T-helper 2 cell treated with Interferon-gamma antibody and Interleukin-4, amounts not matched to agents 5 μg/mL and 100 μg/mL, for 36 hours (primary cell): ENCODE measurements at places on chromosomes 1 and 21.

- H3K27ac ChIP-seq: no peak overlapping the region
- DNase-seq: no peak
- peaks cover 56% of the 10 kb centered on the region for H3K36me3 ChIP-seq
- no peak overlapping the region for H3K4me3 ChIP-seq
Measured at GRCh38 chr1:31266547-31266946, 26.9 kb upstream of the NKAIN1 start.

GRCh38 chr1:10943991-10944730 lies 68.3 kb upstream of the TARDBP start:
- H3K27me3 ChIP-seq: peaks cover 47% of the 10 kb centered on the region
- no peak for DNase-seq

DNA sequence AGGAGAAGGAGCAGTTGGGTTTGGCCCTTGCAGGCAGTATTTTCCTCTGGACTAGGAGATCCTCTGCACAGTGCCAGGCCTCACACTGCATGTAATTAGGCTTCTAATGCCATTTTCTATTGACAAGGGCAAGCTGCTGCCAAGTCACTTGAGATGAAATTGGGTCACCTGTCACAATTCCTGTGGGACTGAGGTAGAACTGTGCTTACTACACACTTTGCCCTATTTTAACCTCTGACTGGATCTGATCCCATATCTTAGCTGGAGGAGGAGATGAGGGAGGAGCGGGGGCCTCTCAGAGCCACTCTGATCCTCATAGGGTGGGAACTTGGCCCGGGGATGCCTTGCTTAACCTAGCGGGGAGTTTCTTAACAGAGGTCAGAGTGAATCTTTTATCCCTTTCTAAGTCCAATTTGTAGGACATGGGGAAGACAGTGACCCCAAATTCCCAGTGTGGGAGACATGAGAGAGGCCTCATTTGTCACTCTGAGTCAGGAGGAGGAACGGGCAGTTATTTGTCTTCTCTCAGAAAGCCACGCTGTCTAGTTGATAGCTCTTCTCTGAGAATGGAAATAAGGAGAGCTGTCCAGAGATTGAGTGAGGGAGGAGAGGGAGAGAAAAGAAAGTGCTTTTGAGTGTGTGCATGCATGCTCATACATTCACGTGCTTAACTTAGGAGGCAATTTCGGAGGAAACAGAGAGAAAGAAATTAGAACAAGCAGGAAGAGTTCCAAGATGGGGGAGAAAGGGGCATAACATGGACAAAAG lies 121.3 kb downstream of the CACNA1E start:
- peaks cover 3% of the 10 kb centered on the region for H3K27me3 ChIP-seq
- H3K27ac ChIP-seq: no peak overlapping the region
- no peaks in the 10 kb centered on the region for H3K36me3 ChIP-seq

DNA sequence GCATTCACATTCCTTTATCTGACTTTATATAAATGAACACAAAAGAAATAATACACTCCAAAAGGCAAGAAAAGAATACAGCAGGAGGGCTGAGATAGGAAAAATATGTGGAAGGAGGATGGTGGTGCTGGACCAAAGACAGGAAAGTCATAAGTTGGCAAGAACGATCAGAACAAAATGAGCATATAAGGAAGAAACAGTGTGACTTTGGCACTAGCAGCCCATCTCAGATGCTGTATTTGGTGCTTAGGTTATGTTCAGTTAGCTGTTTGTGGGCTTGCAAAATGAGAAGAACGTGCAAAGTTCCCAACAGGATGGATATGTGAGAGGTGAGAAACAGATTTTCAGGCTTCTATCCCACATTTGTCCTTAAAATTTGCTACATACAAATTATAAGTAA lies 719.8 kb upstream of the ADGRL4 start:
- H3K27ac ChIP-seq: no peak overlapping the region
- H3K4me3 ChIP-seq: no peak overlapping the region
- DNase-seq: no peak
- H3K36me3 ChIP-seq: no peaks in the 10 kb centered on the region

GRCh38 chr21:45264912-45265515 lies 22.7 kb downstream of the POFUT2 start:
- DNase-seq: no peak
- H3K36me3 ChIP-seq: peaks cover 28% of the 10 kb centered on the region
- H3K27ac ChIP-seq: no peak overlapping the region
- peaks cover 14% of the 10 kb centered on the region for H3K4me1 ChIP-seq

- H3K27me3 ChIP-seq: no peaks in the 10 kb centered on the region
- no peak overlapping the region for H3K27ac ChIP-seq
- no peaks in the 10 kb centered on the region for H3K36me3 ChIP-seq
Measured at GRCh38 chr1:228349701-228350171, 56.9 kb downstream of the TRIM11 start.

GRCh38 chr1:46001081-46001785 lies 131.2 kb downstream of the PIK3R3 start:
- H3K36me3 ChIP-seq: peaks cover 8% of the 10 kb centered on the region
- no peaks in the 10 kb centered on the region for H3K4me1 ChIP-seq
- H3K27me3 ChIP-seq: no peaks in the 10 kb centered on the region
- no peak for DNase-seq

- peaks cover 5% of the 10 kb centered on the region for H3K4me1 ChIP-seq
- no peaks in the 10 kb centered on the region for H3K36me3 ChIP-seq
- no peak overlapping the region for H3K27ac ChIP-seq
- no peak for DNase-seq
Measured at GRCh38 chr21:41482301-41482700, 25.7 kb downstream of the TMPRSS2 start.

DNA sequence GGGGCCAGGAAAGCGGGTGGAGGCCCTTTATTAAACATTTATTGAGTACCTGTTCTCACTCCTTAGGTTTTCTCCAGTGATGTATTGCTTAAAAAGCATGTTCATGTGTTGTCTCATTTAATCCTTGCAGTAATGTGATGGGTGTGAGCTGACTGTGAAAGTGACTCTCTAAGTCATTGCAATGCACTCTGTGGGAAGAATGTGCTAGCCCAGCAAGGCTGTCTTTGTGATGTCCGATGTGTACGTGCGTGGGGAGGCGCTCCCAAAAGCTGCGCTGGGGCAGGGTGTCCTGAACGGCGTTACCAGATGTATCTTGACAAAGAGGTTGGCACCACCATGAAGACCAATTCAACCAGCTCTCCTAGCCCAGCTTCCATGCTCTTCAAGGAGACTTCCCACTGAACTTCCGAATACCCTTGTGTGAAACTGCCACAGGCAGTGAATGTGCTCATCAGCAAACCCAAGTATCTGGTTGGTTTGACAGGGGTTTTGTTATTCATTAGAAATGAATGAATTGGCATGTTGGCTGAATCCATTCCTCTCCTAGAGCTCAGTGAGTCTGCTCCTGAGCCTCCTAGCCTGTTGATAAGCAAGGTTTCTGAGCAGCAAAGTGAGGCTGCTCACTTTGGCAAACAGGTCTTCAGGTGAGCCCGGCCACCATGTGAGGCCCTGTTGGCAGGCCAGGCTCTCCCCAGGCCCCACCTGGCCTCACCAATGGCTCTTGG lies 28.0 kb downstream of the NUAK2 start:
- H3K27ac ChIP-seq: no peak overlapping the region
- no peak for DNase-seq
- peaks cover 2% of the 10 kb centered on the region for H3K27me3 ChIP-seq
- H3K4me1 ChIP-seq: peaks cover 15% of the 10 kb centered on the region
- H3K36me3 ChIP-seq: no peaks in the 10 kb centered on the region

DNA sequence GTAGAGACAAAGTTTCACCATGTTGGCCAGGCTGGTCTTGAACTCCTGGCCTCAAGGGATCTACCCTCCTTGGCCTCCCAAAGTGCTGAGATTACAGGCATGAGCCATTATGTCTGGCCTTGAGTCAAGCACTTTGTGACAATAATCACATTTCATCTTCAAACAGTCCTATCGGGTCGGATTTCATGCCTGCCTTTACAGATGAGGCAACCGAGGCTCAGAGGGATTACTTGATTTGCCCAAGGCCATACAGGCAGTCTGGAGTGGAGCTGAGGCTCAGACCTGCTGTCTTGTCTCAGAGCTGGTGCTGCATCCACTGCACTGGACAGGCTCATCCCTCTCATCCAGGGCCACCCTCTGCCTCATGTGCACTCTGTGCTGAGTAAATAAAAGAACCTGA lies 26.6 kb downstream of the FAM151A start:
- no peak overlapping the region for H3K27ac ChIP-seq
- DNase-seq: no peak

GRCh38 chr1:88791192-88791591 lies 100.2 kb downstream of the GTF2B start:
- H3K27ac ChIP-seq: no peak overlapping the region
- peaks cover 11% of the 10 kb centered on the region for H3K4me1 ChIP-seq
- peaks cover 30% of the 10 kb centered on the region for H3K36me3 ChIP-seq
- no peak overlapping the region for H3K4me3 ChIP-seq
- DNase-seq: no peak
- H3K27me3 ChIP-seq: no peaks in the 10 kb centered on the region

- DNase-seq: no peak
- H3K27me3 ChIP-seq: no peaks in the 10 kb centered on the region
- no peaks in the 10 kb centered on the region for H3K4me1 ChIP-seq
- no peaks in the 10 kb centered on the region for H3K36me3 ChIP-seq
- no peak overlapping the region for H3K4me3 ChIP-seq
Measured at GRCh38 chr1:81006502-81006901, 794.2 kb upstream of the ADGRL2 start.

GRCh38 chr1:207497941-207498340 lies 2.0 kb downstream of the CR1 start:
- H3K4me1 ChIP-seq: peaks cover 11% of the 10 kb centered on the region
- peaks cover 42% of the 10 kb centered on the region for H3K27me3 ChIP-seq
- no peaks in the 10 kb centered on the region for H3K36me3 ChIP-seq
- no peak overlapping the region for H3K27ac ChIP-seq

DNA sequence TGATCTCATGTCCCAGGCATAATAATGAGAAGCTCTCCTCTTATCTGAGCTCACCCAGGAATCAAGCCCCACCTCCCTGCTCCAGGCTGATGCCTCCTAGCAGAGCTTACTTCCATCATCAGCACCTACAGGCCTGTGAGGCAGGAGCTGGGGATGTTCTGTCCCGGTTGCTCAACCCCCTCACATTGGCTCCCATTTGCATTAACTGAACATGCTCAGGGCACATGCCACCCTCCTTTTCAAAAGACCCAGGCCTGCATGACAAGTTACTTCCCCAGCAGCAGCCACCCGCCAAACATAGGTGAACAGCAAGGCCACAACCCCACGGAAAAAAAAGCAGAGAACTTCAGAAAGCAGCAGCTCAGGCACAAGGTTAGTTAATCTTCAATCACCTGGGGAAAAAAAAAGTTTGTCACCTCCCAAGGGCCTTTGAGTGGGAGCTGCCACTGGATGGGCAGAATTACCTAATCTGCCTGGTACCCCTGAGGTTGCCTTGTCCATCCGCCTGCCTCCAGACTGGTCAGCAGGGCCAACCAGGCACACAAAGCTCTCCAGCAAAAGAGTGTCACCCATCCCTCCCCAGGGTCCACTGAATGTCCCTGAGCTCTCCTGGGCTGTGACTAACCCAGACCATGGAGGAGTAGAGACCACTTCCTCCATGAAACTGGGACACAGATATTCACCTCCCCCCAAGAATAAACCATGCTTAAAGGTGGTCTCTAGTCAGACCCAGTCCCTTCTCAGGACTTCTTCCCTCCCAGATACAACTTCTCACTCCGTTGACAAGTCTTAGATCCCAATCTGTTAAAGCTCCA lies 4.4 kb downstream of the KCNN3 start:
- H3K4me1 ChIP-seq: peaks cover 10% of the 10 kb centered on the region
- no peak overlapping the region for H3K27ac ChIP-seq
- H3K4me3 ChIP-seq: no peak overlapping the region
- no peak for DNase-seq
- H3K36me3 ChIP-seq: no peaks in the 10 kb centered on the region

DNA sequence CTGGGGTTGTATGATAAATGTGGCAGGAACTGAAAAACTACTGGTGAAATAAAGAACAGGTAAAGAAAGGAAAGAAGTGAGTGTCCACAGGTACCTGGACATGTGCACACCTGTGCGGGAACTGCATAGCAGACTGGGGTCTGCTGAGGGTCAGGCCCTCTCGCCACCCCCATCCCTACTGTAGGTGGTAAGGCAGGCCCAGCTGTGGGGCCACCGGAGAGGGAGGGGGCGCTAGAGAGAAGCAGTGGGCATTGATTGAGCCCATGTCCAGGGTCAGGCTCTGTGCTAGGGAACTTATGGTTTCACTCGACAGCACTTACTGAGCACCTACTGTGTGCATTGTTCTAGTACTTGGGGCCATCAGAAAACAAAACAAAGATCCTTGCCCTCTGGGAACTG lies 400.5 kb downstream of the MATN1 start:
- peaks cover 4% of the 10 kb centered on the region for H3K27me3 ChIP-seq
- DNase-seq: no peak
- no peaks in the 10 kb centered on the region for H3K36me3 ChIP-seq
- no peak overlapping the region for H3K4me3 ChIP-seq

GRCh38 chr1:53604291-53604919 lies 134.6 kb downstream of the GLIS1 start:
- H3K4me1 ChIP-seq: no peaks in the 10 kb centered on the region
- no peak overlapping the region for H3K4me3 ChIP-seq

DNA sequence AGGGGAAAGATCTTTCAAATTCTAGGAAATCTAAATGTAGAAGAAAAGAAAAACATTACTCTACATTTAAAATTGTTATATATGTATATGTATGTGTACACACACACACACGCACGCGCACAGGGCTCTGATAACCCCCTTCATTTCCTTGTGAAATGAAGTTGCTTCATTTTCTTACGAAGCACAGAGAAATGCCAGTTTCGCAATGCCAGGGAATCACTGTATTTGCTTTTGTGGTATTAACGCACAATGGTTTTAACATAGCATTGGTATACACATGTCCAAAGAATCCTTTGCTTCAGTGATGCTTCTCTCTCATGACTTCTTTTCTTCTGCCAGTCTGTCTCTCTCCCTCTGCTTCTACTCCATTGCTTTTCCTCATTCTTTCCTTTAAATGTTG lies 8.4 kb upstream of the DDAH1 start:
- DNase-seq: no peak
- no peak overlapping the region for H3K27ac ChIP-seq
- H3K36me3 ChIP-seq: no peaks in the 10 kb centered on the region
- H3K4me1 ChIP-seq: no peaks in the 10 kb centered on the region
- no peak overlapping the region for H3K4me3 ChIP-seq

- DNase-seq: no peak
- no peak overlapping the region for H3K4me3 ChIP-seq
- H3K27ac ChIP-seq: no peak overlapping the region
Measured at GRCh38 chr1:232413674-232414073, 216.3 kb downstream of the SIPA1L2 start.

GRCh38 chr1:38014724-38015424 lies 2.3 kb downstream of the UTP11 start:
- H3K36me3 ChIP-seq: peaks cover 30% of the 10 kb centered on the region
- peaks cover 38% of the 10 kb centered on the region for H3K4me1 ChIP-seq
- no peak overlapping the region for H3K27ac ChIP-seq
- H3K27me3 ChIP-seq: no peaks in the 10 kb centered on the region

- H3K4me3 ChIP-seq: no peak overlapping the region
- H3K4me1 ChIP-seq: no peaks in the 10 kb centered on the region
- no peak for DNase-seq
- H3K36me3 ChIP-seq: no peaks in the 10 kb centered on the region
Measured at GRCh38 chr1:118960567-118961136, 27.5 kb downstream of the TBX15 start.

- no peaks in the 10 kb centered on the region for H3K27me3 ChIP-seq
- H3K36me3 ChIP-seq: no peaks in the 10 kb centered on the region
- no peak for DNase-seq
- no peaks in the 10 kb centered on the region for H3K4me1 ChIP-seq
- no peak overlapping the region for H3K4me3 ChIP-seq
Measured at GRCh38 chr1:215844266-215844665, 277.2 kb downstream of the KCTD3 start.

GRCh38 chr1:59601041-59601441 lies 213.7 kb upstream of the HOOK1 start:
- no peak overlapping the region for H3K27ac ChIP-seq
- no peaks in the 10 kb centered on the region for H3K36me3 ChIP-seq
- no peaks in the 10 kb centered on the region for H3K4me1 ChIP-seq
- DNase-seq: no peak
